LNCaP clone FGC (cell line): ENCODE measurements at places on chromosomes 16 and 17.

DNA sequence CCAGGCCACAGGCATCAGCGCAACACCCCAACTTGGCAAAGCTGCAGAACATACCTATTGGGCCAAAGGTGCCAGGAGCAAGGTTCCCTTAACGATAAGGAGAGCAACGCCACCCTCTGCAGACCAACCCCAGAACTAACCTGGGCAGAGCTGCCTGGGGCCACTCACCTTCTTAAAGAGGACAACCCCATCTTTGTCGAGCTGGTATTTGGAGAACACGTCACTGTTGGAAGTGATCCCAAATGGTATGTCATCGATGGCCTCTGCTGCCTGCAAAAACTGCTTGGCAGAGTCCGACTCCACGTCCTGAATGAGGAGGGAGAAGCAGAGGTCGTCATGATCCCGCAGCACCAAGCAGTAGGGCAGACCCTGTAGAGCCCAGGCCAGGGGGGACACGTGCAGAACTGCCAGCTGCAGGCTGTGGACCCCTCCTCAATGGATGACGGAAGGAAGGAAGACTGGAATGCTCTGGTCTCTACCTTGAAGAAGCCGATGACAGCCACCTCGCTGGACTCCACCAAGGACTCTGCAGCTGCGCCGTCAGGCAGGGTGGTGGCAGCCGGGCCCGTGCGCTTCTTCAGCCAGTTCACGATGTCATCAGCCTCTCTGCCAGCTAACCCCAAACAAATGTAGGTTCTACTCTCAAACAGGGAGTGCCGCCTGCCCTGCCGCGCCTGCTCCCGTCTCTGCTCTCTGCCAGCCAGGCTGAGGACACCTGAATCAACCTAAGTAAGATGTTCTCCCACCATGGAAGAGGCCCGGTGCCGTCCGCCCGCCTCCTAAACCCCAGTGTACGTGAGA, 5.2 kb downstream of the P4HB start:
- DNase-seq: no peak

GRCh38 chr17:74604200-74604599, 12.1 kb upstream of the CD300LD start:
- DNase-seq: no peak

GRCh38 chr17:80380555-80381002, 34.4 kb upstream of the ENDOV start:
- DNase-seq: no peak

GRCh38 chr17:46020023-46020761, 21.1 kb downstream of the STH start:
- DNase-seq: no peak

GRCh38 chr16:9840761-9841665, 341.2 kb downstream of the GRIN2A start:
- DNase-seq: no peak

DNA sequence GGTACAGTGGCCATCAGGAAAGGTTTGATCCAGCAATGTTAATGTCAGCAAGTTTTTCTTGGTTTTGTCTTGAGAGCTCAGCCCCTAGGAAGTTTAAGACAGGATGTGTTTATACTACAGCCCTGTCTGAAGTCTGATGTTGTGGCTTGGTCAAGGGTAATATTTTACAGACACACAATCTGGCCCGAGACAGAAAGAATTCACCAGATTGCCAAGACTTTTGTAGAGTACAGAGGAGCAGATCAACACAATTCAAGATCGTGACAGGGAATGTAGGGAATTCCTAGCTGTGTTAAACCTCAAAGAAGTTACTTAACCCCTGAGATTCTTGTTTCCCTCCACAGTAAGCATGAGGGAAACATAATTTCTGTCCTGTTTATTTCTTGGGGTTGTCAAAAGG, 63.1 kb downstream of the SHISA9 start:
- no peak for DNase-seq

DNA sequence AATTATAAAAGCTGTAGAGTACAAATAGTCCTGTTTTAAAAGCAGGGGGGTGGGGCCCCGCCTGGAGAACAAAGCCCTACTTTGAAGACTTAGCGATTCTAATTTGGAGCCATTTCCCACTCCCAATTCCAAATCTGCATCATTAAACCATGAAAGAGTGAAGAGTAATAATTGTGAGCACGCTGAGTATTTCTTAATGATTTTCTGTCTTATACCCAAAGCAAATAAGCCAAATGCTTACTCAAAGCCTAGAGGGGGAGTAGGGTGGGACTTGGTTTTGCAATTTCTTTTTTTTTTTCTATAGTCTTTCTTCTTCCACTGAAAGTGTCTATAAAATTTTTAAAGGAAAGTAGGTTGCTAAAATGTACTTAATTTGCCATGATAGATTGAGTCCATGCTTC, 470.1 kb downstream of the TOX3 start:
- DNase-seq: no peak

- DNase-seq: no peak
Measured at GRCh38 chr17:44850025-44850424, 2.3 kb downstream of the HIGD1B start.

- DNase-seq: peak; percentile 73
Measured at GRCh38 chr16:69217433-69217832, 30.5 kb downstream of the SNTB2 start.

- DNase-seq: no peak
Measured at GRCh38 chr16:17302620-17303019, 168.1 kb downstream of the XYLT1 start.

GRCh38 chr16:80158766-80159165, 382.0 kb upstream of the DYNLRB2 start:
- no peak for DNase-seq

DNA sequence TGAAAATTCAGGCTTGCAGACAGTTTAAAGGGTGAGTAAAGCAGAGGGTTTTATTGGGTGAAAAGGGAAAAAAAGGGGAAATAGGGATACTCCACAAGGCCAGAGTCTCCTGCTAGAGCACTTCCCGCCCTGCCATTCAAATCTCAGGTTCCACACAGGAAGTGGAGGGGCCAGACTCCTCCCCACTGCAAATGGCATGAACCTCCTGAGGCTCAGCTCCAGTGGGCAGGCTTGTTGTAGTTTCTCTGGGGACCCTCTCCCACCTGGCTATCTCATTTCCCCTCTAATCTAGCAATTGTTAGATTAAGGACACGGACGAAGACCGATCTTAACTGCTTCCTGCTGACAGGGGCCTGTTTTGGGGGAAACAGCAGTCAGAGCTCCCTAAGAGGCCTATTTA, 43.4 kb downstream of the TAOK1 start:
- no peak for DNase-seq

DNA sequence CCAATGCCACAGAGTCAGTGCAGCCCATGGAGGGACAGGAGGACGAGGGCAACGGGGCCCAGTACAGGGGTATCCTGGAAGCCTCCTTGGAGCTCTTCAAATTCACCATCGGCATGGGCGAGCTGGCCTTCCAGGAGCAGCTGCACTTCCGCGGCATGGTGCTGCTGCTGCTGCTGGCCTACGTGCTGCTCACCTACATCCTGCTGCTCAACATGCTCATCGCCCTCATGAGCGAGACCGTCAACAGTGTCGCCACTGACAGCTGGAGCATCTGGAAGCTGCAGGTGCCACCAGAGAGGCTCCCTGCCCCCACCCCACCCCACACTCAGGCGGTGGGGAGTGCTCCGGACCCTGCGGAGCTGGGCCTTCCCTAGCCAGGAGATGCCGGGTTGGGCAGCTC, 16.6 kb downstream of the TRPV2 start:
- DNase-seq: no peak

GRCh38 chr16:77993111-77993985, 29.0 kb upstream of the CLEC3A start:
- DNase-seq: no peak

DNA sequence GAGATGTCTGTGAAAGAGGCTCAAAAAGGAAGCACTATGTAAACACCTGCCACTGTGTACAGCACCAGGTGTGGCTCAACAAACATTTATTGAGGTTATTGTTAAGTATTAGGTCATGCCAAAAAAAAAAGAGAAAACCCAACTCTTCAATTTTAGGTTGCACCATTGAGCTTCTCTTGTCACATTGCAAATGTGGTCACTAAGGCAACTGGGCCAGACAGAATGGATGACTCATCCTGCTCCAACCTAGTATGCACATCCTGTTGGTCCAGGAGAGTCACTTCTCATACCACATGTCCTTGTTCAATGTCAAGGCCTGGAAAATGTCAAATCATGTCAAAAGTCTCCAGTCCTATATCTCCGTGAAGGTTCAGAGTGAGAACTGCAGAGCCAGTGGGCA, 25.0 kb downstream of the HOXB1 start:
- DNase-seq: peak; percentile 42

DNA sequence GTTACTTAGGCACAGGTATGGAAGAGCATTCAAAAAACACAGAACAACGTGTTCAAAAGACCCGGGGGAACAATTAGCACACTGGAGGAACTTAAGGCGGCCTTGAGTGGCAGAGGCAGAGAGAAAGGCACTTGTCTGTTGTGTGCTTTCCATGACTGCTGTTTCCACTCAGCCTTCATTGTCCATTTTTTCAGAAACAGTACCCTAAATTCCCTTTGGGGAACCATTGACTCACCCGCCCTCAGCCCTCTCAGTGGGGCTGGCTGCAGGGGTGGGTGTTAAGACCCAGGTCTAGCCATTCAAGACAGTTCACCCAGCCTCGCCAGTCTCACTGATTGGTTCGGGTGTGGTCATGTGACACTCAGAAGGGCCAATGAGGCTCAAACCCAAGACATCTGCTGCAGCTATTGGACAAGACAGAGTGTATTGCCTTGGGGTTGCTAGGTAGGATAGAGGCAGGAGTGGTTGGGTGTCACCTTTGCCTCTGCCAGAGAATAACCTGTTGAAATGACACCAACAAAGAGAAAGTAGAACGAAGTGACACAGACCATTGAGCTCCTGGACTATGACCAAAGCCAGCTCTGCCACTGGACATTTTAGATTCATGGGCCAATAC, 19.6 kb upstream of the CEP20 start:
- no peak for DNase-seq

DNA sequence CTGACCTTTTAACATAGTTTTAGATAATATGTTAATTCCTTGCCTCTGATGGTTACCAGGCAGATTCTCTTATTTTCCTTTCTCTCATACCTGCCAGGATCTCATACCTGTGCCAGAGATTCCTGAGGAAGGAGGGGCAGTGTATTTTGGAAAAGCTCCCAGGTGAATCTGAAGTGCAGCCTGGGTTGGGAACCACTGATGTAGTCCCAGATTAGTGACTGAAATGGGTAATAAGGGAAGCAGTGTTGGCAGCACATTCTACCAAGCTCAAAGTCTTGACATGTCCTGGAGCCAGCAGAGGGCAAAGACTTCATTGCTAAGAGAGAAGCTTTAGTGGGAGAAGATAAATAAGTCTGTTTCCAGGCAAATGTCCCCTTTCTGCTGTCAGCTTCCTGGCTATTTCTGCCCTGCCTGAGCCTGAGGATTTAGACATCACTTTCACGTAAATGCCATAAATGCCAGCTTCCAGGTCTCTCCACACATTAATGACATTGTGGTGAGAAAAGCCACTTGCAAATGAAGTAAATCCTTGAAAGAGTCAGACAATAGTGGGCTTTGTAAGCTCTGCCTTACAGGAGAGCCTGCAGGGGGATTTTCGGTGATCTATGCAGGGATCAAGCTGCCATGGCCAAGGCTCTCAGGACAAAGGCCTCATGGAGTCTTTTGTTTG, 40.9 kb upstream of the C16orf78 start:
- peak; percentile 75 for DNase-seq

DNA sequence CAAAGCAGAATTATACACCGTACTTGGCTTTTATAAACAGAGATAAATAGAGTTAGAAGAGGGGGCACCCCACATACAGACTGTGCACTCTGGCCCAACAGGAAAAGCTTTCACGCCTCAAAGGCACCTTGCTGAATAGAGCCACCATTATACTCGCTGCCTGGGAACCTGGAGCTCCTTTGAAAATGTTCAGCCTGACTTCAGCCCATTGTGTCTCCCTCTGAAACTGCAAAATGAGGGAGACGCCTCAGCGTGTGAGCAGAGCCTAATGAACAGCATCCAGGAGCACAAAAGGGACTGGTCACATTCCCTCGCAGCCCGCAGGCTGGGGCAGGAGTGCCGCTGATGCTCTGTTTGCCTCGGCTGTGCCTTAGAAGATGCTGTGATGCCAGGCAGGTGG, 46.3 kb downstream of the ABCC12 start:
- no peak for DNase-seq
